Fibroblast of upper back skin (primary cell): ENCODE measurements at places on chromosomes 1 and 21.

GRCh38 chr1:98698625-98699024 is 37.1 kb downstream of the SNX7 start:
- DNase-seq = no peak

DNA sequence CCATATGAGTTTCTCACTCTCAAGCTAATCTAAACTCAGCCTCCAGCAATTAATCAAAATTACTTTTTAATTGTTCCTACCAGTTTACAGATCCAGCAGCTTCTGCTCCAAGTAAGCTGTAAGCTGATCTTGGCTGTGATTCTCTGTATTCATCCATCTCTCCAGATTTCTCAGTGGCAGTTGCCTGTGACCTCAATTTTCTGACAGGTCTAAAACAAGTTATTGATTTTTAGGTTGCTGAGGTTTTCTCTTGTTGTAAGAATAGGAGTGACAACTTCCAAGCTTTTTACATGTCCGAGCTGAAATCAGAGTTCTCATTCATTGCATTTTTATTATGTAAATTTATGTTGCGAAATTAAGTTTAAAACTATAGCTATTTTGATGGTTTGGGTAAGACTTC is 1044.4 kb downstream of the PLA2G4A start:
- DNase-seq = no peak

DNA sequence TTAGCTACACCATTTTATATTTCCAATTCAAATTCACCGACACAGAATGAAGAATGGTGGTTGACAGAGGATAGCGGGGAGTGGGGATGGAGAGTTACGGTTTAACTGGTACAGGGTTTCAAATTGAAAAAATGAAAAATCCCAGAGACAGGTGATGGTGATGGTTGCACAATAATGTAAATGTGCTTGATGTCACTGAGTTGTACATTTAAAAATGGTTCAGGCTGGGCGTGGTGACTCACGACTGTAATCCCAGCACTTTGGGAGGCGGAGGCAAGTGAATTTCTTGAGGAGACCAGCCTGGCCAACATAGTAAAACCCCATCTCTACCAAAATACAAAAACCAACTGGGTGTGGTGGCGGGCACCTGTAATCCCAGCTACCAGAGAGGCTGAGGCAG is 31.2 kb upstream of the SHCBP1L start:
- no peak for DNase-seq

DNA sequence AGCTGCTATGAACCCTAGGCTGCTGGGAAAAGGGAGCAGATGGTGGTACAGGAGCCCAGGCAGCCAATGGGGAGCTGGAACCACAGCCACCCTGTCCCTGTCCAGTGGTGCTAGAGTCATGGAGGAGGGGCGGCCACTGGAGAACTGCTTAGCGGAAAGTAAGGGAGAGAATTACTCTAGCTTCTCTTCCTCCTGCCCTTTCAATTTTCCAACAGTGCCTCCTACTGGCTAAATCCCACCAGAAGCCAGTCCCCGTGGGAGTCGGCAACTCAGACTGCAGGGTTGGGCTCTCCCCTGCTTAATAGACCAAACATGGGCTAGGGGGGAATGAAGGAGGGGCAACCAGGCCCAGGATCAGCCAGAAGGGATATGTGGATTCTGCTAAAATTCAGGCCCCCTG is 154.5 kb downstream of the ACTL8 start:
- DNase-seq = peak; percentile 21

DNA sequence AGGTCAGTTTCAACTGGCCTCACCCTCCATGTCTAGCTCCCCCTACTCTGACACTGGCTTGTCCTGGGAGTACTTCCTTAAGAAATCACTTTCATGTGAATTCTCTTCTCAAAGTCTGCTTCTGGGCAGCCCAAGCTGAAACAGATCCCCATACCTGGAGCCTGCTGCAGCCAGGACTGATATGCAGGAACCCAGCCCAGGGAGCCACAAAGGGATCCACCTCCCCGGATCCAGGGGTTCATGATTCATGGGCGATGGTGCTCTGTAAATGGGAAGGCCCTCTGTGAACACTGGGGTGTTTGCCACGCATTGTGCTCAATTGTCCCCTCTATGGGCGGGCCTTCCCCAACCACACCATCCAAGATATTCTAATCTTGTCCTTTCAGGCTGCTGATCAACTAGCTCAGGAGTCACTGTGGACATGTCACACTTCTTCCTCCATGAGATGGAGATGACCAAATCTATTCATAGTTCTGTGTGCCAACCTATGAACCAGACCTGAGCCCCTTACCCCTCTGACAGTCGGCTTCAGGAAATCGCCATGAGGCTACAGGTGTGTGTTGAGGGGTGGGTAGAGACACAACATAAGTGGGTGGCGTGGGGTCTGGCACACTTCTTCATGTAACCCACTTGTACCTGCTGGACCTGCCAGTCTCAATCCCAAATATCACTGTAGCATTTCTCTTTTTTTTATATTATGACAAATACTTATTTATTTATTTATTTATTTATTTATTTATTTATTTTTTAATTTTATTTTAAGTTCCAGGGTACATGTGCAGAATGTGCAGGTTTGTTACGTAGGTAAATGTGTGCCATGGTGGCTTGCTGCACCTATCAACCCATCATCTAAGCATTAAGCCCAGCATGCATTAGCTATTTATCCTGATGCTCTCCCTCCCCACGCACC is 41.8 kb downstream of the RUNX3 start:
- DNase-seq = no peak
